ENCODE measurements at places on chromosomes 6 and 20.

DNA sequence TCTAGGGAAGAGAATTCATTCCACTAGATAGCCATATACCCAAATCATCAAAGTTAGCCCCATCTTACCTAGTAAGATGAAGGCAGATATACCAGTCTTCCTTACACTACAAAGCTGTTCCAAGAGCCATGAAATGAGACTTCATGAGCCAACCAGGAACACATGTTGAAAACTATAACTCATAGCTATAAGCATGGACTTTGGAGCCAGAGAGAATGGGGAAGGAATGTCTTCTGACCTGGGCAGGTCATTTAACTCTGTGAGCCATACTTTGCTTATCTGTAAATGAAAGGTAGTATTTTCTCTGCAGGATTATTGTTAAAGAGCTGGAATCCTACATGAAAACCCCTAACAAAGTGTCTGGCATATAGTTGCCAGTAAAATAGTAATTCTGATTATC is 27.3 kb downstream of the ADGRF5 start:
- no peak for DNase-seq

- no peak for DNase-seq
These were observed 2.3 kb downstream of the SLPI start for GRCh38 chr20:45251884-45252560.

DNA sequence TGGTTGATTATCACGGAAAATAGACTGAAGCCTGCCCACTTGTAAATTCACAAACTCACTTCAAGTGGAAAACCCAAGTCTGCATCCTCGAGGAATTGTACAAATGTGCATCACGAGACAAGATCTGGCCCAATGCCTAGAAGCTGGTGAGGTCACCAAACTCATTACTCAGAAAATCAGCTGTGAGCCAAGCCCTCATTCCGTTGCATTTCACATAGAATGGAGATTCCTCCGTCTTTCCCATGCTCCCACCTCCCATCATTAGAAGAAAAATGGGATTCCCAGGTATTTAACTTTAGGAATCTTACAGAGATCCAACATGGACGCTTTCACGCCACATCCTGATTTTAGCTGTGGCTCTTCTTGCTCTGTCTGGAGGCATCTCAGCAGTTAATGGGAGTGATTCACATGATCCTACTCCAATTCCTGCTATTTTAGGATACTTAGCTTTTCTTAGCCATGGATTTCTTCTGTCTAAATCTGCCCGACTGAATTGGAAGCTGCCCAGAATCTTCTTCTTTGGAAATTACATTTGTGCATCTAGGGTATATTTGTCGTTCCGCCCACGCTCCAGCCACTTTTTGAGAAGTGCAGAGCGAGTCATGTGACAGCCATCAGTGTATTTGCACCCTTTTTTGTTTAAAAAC is 68.7 kb upstream of the STMND1 start:
- no peak for DNase-seq

- DNase-seq = no peak
These were observed 47.8 kb downstream of the ELOVL5 start for GRCh38 chr6:53300656-53301551.

GRCh38 chr6:33202799-33203198 is 1.7 kb upstream of the HSD17B8 start:
- DNase-seq = no peak

GRCh38 chr6:106066989-106067388 is 19.1 kb upstream of the PRDM1 start:
- DNase-seq = no peak

DNA sequence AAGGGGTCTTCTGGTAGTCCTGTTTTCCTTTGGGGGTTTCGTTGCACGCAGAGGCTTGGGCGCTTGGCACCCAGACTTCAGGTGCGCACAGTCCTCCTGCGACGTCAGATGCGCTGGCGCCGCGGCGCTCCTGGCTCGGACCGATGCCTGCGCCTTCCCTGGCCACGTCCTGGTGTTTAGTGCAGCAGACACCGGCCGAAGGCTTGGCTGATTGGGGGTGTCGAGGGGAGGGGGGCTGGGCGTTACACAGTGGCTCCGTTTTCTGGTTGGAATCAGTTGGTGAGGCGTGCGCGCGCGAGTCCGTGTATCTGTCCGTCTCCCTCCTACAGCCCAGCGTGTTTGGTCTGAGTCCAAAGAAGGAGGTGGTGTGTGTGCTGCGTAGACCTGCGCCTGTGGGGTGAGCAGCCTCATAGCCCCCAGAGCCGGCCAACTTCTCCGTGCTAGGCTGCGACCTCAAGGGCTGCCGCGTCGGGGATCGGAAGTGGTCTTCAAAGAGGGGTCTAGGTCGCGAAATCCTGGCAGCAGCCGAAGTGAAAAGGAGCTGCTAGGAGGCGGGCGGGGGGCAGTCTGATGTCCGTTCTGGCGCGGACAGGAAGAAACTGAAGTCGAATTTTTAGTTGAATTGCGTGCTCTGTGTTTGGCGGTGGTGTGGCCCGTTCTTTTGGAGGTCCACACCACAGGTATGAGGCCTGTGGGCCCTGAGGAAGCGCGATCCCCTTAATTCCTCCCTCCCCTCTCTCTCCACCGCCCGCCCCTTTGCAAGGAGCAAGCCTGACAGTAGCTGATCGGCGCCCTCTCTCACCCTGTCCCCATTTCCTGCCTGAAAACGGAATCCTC is 1.5 kb downstream of the SYNDIG1 start:
- no peak for DNase-seq

- DNase-seq = no peak
These were observed 6.6 kb downstream of the RNASET2 start for GRCh38 chr6:166949528-166950442.

- no peak for DNase-seq
These were observed 42.4 kb downstream of the PTCHD4 start for GRCh38 chr6:48068278-48069251.

DNA sequence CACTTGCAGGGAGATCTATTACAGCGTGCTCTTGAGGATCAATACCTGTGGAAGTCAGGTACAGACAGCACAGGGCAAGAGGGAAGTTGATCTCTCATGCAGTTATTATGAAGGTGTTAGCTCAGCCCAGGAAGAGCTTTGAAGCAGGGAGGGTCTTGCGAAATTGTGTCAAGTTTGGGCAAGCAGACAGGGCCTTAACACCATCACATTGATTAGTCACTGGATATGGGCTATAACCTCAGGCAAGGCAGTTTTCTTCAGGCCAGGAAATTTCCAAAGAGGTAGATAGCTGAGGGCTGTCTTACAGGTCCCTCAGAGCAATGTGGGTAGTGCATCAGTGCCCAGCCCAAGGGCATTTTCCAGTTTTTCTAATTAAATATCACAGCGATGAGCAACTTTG is 643.8 kb downstream of the DHX35 start:
- DNase-seq = no peak

GRCh38 chr20:22282696-22283095 is 301.7 kb downstream of the FOXA2 start:
- DNase-seq = no peak

DNA sequence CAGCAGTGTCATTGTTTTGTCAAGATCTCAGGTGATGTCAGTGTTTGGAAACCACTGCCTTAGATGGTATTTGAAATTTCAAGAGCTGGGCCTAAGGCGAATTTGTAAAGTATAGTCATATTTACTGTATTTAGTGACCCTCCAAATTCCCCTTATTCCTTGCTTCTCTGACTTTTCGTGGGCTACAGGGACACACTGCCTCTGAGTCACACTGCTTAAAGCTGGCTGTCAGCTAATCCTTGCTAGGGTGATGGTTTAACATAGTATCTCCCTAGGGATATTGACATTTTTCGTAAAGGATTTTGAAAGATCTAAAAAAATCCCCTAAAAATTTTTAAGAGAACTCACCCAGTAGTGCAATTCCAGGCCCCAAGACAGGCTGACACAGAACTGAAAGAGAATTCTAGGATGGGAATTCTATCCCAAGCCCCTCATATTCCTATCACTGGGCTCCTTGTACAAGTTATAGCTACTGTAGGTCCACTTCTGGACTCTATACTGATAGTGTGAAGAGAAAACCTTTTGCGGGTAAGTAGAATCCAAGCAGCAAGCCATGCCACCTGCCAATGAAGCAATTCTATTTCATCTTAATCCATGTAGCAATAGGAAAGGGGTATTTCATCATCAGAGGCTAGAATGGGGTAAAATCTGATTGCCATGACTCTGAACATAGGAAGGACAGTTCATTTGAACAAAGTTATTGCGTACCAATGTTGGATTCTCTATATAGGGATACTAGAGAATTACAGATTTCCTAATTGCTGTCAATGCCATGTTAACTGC is 4.3 kb downstream of the BMP6 start:
- no peak for DNase-seq

DNA sequence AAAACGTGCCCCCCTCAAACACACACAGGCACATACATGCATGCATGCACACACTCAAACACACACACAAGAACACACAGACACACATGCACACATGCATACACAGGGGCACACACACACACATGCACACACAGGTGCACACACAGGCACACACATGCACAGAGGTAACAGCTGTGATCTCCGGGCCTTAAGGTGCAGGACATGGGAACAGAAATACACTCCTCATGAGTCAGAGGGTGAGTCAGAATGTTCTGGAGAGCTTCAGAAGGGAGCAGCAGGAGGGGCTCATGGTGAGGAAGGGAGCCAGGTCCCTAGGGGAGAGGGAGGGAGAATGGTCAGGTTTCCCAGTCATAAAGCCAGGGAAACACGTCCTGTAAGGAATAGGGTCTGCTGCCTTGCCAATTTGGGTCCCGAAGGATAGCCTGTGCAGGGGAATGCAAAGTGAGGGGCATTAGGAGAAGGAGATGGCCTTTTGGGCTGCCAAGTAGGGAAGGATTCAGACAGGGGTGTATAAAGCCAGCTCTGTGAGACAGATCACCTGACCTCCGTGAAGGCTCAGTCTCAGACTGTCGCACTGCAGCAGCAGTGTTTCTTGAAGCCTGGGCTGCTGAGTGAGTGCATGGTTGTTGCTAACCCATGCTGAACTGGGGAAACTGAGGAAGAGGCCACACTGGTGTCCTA is 123.9 kb downstream of the MAFB start:
- no peak for DNase-seq

DNA sequence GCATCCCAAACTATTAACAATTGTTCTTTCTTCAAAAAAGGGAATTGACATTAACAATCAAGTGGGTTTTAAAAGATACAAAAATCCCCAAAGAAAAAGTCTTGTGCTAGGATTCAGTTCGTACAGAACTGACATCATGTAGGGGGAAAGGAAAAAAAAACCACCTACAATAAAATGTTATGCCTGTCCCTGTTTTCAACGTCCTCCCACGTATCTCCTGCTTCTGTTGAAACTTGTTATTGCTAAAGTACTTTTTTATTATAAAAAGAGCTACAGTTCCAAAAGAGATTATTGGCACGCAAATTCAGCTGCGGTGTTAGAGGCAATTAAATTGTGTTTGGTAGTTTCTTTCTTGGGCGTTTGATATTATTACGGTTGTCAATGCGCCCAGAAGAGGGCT is 102.8 kb upstream of the PHACTR1 start:
- DNase-seq = no peak

GRCh38 chr20:51610761-51611624 is 68.5 kb upstream of the NFATC2 start:
- no peak for DNase-seq

GRCh38 chr20:58094698-58095097 is 133.8 kb downstream of the ANKRD60 start:
- DNase-seq = no peak

DNA sequence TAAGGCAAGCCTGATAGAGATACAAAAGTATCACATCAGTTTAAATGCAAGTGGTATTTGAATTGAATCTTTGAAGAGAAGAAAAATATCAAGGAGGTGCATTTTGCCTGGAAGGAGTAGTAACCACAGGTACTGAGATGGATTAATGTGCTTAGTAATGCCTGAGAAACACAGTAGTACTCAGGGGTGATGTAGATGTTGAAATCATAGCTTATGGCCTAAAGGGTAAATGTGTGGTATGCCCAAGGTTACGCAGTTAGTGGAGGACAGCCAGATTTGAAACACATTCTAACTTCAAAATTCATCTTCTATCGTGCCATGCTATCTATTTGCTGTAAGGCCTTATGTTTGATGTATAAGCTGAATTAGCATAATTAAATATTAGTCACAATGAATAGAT is 55.9 kb downstream of the STXBP5 start:
- DNase-seq = no peak

GRCh38 chr6:11815231-11815630 is 36.6 kb upstream of the ADTRP start:
- DNase-seq = no peak

DNA sequence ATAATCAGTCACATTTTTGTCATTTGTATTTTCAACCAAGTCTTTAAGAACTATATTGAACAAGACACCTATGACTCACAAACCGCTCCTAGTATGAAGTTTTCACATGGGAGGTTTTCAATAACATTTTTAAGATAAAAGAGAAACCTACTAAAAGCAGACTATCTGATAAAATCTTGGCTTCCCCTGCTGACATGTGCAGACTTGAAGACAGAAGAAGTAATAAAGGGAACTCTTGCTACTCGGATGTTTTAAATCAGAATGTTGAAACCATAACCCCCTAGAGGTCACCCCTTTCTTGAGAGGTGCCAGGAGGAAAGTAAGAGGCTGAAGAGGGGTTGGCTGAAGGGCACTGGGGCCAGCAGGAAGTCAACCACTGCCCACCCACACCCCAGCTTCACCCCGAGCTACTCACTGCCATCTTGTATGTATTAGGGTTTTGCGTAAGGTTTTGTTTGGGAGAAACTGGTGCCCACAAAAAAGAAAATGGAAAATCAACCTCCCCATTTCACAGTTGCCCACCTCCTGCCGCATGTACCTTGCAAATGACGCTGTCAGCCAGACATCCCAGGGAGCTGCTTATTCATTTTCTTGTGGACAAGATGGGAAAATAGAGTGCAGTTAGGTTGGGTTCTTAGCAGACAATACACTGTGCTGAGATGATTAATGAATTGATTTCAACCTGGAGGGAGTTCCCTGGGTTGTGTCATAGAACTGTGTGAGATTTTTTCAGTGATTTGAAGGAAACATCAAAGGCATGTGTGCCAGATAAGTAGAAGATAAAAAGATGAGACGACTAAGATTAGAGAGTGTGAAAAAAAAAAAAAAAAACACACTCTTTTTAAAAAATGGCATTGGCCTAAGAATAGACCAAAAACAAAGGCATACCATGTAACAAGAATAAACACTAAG is 83.2 kb upstream of the TAB2 start:
- DNase-seq = no peak

DNA sequence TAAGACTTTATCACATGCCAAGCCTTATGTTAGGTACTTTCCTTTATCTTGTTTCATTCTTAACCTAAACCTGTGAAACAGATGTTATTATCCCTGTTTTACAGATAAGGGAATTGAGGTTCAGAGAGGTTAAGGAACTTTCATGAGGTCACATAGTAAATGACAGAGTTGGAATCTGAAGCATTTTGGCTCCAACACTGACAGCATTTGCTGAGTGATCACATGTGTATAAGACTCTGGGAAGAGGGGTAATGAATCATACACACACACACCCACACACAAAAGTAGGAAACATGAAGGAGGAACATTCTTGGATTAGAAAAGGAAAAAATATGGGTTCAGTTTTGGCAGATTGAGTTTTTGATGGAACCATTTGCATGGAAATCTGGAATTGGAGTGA is 212.5 kb downstream of the GJA1 start:
- DNase-seq = no peak

Data from stimulated activated CD8-positive, alpha-beta memory T cell treated with anti-CD3 and anti-CD28 coated beads, Interleukin-15, amount 100 ng/mL, for 1 hour (primary cell).